ENCODE measurements at places on chromosomes 1 and 21. TPM values are rescaled to one million over a fixed set of nuclear protein-coding genes. Genes with fewer than 3 reads are reported as not detected.

DNA sequence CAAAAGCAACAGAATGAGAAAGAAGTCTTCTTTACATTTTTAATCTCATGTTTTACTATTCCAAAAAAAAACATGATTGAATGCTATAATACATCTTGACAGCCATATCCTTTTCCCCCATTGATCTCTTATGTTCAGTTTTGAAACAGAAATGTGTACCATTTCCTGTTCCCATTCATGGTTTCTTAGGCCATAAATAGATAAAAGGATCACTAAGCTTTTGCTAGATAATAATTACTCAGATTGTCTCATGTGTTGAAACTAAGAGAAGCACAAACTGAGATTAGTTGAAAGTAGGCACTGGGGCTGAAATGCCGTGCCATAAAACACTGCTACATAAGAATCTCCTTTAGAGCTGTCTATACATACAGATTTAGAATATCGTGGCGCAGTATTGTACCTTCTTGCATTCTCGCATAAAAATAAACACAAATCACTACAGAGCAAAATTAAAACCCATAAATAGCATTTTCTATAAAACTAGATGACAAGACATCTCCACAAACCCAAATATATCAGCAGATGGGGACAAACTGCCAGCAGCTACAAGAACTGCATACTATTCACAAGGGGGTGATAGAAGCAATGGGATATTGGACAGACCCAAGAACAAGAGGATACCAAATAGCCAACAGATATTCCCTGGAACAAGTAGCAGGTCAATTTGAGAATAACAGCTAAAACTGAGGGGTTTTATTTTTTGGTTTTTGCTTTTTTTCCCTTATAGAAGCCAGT lies 405.3 kb upstream of the PRMT6 start:
- no peaks in the 10 kb centered on the region for H3K4me1 ChIP-seq
- no peak for DNase-seq
- H3K27me3 ChIP-seq, result no peaks in the 10 kb centered on the region
- H3K27ac ChIP-seq, result no peak overlapping the region
- no peak overlapping the region for H3K4me3 ChIP-seq

- DNase-seq, result no peak
- H3K36me3 ChIP-seq, result no peaks in the 10 kb centered on the region
- H3K27ac ChIP-seq, result no peak overlapping the region
- H3K27me3 ChIP-seq, result no peaks in the 10 kb centered on the region
- no peak overlapping the region for H3K4me3 ChIP-seq
- peaks cover 50% of the 10 kb centered on the region for H3K4me1 ChIP-seq
Measured at GRCh38 chr1:8519167-8519566, 201.3 kb downstream of the SLC45A1 start.

DNA sequence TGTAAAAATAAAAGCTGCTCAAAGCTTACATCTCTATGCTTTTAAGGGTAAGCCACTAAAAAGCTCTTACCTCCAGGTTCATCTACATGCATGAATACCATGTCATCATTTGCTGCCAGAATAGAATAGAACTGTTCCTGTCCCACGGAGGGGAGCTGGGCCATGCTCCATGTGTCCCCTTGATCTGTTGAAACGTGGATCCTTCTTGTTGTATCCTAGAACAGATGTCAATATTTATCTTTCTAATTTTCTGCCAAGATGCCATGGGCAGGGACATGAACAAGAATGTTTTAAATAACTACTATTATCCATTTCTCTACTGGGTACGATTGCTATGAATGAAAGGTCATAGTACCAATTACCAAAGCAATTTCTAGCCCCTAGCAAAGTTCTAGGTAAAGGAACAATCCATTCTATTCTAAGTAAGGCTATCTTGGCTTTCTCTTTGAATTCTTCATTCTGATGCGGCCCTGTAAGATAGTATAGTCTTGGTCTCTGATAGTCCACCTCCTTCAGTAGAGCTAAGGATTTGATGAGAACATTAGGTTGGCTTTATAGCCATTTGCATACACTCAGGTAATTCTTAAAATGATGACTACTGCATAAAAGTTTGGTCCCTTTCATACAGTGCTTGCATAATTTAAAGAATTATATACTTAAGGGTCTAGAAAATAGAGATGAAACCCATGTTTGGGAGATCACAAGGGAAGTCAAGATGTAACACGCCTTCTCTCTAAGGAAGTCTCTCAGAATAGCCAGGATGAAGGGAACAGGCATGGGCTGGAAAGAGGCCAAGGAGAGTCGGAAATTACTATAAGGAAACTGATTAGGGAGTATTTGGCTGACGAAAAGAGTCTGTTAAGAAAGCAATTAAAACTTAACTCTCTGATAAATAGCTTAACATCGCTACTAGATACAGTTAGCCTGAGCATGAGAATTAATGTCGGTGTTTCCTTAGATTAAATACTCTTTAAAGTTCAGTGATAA lies 35.4 kb upstream of the MYBPHL start:
- H3K27me3 ChIP-seq, result no peaks in the 10 kb centered on the region
- no peaks in the 10 kb centered on the region for H3K36me3 ChIP-seq
- H3K4me3 ChIP-seq, result no peak overlapping the region
- H3K27ac ChIP-seq, result no peak overlapping the region
- no peaks in the 10 kb centered on the region for H3K4me1 ChIP-seq

- no peaks in the 10 kb centered on the region for H3K36me3 ChIP-seq
- no peak overlapping the region for H3K27ac ChIP-seq
- no peak for DNase-seq
- H3K27me3 ChIP-seq, result no peaks in the 10 kb centered on the region
Measured at GRCh38 chr1:110176299-110176956, 26.1 kb downstream of the SLC6A17 start.

GRCh38 chr1:153658400-153659174 lies at the start of gene SNAPIN:
TSS of gene SNAPIN (plus strand) at chr1:153658703. CDS start at chr1:153658744, 41 bp downstream.
- DNase-seq, result peak; percentile 84
- peaks cover 18% of the 10 kb centered on the region for H3K4me1 ChIP-seq
- no peaks in the 10 kb centered on the region for H3K27me3 ChIP-seq
- peaks cover 25% of the 10 kb centered on the region for H3K36me3 ChIP-seq
- peak within 1 kb of the TSS; percentile 86 for H3K27ac ChIP-seq

DNA sequence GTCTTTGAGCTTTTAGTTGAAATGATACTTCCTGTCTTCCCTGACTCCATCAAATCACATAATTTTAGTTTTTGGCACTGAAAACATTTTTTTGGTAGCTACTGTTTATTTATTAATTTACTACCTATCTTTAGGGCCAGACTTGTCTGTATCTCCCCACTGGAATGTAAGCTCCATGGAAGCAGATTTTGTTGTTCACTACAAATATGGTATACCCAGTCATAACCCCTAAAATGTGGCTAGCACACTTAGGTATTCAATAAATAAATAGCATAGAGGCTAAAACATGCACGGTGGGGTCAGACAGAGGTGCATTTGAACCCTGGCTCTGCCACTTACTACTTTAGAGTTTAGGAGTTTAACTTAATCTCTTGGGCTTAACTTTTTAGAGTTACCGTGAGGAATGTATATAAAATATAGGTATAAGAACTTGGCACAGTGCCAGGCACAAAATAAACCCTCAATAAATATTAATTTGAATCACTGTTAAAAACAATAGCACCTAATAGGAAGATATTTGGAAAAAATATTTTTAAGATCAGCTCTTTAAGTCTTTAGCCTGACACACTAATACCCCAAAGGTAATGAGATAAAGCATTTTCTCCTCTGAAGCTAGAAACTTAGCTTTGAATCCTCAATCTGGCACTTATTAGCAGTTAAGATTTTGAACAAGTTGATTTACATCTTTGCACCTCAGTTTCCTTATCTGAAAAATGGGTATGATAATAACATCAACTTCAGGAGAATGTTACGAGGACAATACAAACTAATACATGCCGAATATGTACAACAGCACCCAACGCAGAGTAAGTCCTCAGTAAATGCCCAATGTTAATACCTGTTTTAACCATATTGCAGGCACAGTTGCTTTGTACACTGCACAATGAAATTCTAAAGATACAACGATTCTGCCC lies 59.6 kb upstream of the HP1BP3 start:
- H3K27ac ChIP-seq, result no peak overlapping the region
- H3K27me3 ChIP-seq, result no peaks in the 10 kb centered on the region
- DNase-seq, result no peak
- H3K4me3 ChIP-seq, result no peak overlapping the region
- H3K36me3 ChIP-seq, result no peaks in the 10 kb centered on the region

The DNAH14 gene
- not detected for polyA plus RNA-seq

The NBPF4 gene
- not detected for polyA plus RNA-seq

Measured in CD8-positive, alpha-beta memory T cell (primary cell).